Urothelium cell line (cell line): ENCODE measurements at places on chromosomes 1 and 21.
A peak's percentile ranks its signal among the peaks of the same experiment; 100 is the strongest.

GRCh38 chr1:7768583-7768982 is 2.5 kb upstream of the VAMP3 start:
- no peak for DNase-seq

DNA sequence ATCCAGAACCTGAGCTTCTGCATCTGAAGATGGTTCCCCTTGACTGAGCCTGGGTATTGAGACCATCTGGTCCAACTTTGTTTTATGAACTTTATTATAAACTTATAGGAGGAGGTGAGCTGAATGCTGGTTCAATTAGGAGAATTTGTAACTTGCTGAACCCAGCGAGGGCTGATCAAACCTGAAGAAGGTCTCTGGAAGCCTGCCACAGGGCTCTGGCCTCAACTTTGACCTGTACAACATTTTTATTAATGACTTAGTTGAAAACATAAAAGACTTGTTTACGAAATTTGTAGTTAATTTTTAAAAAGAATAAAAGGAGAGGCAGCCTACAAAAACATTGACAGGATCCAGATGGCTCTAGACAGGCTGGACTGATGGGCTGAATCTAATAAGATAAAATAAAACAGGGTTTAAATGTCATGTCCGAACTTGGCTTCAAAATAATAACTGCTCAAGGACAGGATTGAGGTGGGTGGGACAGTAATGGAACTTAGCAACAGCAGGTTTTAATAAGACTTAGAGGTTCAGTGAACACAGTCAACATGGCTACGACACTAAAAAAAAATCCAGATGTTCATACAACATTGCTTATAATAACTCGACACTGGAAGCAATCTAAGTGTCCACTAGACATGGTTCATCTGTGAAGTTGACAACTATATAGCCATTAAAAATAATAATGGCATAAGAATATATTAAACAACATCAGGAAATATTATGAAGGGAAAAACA is 53.4 kb upstream of the GJB5 start:
- DNase-seq, result no peak

DNA sequence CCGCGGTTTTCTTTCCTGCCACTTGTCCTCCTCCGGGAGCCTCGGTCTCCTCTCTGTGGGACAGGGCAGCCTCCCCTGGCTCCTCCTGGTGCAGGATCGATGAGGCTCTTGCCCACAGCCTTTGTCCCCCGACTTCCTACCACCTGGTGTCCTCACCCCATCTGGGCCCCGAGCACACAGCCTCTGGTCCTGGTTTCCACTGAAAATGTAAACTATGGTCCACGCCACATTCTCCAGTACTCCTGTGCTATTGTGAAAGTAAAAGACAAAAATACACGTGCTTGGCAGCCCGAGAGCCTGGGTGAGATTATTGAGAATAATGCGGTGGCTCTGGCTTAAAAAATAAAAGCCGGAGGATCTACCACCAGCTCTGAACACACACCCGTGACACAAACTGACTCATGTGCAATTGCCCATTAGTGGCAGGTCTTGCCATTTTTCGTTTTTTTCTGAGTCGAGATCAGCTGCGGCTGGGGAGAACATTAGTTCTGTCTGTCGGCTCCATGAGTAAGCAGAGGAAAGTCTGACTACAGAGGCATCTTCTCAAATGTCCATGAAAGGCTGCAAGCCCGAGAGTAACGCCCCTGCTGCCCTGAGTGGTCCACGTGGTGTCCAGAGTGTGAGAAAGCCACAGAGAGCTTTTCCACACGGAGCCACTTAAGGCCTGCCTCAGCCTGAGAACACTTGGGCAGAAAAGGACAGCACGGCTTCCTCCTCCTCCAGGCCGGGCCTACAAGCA is 5.7 kb upstream of the COL6A2 start:
- no peak for DNase-seq

DNA sequence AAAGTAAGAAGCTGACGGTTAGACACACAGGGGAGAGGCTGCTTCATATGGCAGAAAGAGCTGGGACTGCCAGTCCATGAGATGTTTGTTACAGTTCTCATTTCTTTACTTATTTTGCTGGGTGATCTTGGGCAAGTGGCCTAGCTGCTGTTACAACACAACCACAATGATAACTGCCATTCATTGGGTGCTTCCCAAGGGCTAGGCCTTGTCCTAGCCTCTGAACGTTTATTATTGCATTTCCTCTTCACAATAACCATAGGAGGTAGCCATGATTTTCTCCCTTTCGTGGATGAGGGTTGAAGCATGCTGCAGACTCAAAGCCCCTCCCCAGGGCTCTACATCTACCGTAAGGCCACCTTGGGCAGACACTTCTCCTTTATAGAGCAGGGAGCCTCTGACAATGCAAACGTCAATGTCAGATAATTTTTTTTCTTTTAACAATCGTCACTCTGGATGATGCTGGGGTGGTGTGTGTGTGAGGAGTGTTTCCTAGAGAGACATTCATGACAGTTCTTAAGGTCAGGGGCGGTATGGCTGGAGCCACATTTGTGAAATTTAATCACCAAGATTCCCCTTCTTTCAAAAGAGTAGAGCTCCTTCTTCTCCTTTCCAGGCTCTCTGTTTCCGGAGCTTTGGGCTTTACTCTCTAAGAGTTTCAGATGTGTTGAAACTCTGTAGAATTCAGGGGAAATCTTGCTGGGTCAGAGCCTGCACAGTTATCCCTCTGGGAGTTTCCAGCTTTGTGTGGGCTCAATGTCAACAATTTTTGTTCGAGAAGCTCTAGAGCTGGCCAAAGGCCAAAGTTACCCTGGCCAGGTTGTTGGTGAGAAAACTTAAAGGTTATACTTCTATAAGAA is 138.5 kb upstream of the SGIP1 start:
- no peak for DNase-seq

DNA sequence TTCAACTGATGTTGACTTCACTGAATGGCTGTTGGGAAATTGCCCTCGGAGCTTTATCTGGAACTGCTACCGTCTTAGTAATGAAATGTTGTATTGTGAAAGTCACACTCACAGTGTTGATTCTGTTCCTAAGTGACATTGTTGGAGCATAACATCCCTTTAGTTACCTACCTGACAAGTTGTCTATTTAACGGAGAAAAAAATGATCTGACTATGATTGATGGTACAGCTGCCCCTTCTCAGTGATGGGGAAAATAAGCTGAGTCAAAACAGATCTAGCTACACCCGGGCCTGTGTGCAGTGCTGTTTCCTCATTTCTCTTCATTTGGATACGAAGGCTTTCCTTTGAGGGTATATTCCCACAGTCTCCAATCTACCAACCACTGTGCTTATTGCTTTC is 472.3 kb upstream of the BRINP3 start:
- DNase-seq, result no peak

DNA sequence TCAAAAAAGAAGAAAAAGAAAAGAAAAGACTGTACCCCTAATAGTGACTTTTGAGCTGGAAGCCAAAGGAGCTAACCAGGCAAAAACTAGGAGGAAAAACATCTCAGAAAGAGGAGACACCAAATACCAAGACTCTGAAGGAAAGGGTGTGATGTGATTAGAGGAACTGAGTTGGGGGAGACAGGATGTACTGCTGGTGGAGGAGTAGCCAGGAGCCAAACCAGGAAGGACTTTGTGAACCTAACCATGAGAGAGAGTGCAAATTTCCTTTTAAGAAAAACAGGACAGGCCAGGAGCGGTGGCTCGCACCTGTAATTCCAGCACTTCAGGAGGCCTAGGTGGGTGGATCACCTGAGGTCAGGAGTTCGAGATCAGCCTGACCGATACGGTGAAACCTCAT is 4.1 kb upstream of the RBP7 start:
- no peak for DNase-seq

DNA sequence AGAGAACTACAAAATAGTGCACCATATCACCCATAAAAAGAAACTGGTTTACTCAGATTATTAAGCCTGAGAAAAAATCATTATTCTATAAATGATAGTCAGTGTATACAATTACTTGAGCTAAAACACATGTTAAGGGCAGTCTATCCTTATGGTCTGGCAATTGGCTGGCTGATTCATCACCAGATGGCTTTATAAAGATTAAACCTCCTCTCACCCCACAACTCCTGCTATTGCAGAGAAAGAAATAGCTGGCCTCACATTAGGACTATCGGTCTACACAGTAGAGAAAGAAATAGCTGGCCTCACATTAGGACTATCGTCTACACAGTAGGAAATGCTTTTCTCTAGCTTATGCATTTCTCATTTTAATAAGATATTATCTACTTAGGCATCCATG is 21.2 kb downstream of the CEP170 start:
- DNase-seq, result no peak

- no peak for DNase-seq
Measured at GRCh38 chr1:153866045-153866850, 56.5 kb downstream of the GATAD2B start.

DNA sequence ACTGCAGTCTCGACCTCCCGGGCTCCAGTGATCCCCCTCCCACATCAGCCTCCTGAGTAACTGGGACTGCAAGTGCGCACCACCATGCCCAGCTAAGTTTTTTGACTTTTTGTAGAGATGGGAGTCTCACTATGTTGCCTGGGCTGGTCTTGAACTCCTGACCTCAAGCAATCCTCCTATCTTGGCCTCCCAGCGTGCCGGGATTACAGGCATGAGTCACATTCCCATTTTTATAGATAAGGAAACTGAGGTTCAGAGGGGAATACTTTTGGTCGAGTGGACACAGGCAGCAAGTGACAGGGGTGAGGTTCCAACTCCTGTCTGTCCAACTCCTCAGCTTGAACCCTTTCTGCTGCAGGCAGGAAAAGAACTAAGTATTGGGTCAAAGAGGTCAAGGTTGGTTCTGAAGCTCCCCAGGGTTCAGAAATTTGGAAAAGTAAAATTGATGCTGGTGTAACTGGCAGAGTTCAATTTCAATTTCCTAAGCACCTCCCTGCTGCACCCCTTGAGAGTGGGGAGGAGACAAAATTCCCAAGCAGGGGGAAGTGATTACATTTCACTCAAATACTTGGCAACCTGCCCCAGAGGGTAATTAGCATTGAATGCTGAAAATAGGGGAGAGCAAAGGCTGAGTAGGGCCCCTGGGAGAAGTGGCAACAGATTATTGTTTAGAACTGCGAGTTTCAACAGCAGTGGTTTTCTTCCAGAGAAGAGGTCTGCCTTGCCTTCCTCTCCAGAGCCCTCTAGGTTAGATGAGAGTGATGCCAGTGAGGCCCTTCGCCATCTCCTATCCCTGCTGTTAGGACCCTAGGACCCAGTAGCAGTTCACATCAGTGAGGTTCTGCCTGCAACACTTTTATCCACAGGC is 17.5 kb upstream of the ALPL start:
- no peak for DNase-seq

- DNase-seq, result no peak
Measured at GRCh38 chr1:205568135-205568468, 63.6 kb downstream of the CDK18 start.

- DNase-seq, result no peak
Measured at GRCh38 chr21:22138297-22139016, 1140.2 kb downstream of the NCAM2 start.

DNA sequence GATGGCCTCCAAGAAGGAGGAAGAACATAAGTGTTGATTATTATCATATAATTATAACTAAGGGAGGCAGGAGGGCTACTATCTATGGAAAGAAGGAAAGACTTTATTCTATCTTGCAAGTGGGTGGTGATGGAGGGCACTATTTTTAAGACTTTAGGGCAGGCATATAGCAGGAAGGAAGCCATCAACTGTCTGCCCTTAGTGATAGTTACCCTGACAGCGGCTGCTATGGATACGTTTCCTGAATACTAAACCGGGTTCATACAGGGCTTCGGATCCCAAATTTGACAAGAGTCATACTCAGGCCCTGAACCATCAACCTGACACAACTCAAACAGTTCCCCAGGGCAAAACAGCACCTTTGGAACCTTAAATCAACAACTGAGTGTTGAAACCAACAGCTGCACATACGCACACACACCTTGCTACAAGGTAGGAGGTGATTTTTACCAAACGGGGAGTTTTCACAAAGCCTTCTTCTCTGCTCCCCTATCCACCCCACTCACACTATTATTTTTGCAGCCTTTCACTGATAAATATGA is 397.2 kb downstream of the OMA1 start:
- DNase-seq, result no peak

GRCh38 chr1:116879478-116880133 is 30.1 kb upstream of the PTGFRN start:
- DNase-seq, result no peak

GRCh38 chr1:203072002-203072602 is 13.7 kb downstream of the MYOG start:
- no peak for DNase-seq

DNA sequence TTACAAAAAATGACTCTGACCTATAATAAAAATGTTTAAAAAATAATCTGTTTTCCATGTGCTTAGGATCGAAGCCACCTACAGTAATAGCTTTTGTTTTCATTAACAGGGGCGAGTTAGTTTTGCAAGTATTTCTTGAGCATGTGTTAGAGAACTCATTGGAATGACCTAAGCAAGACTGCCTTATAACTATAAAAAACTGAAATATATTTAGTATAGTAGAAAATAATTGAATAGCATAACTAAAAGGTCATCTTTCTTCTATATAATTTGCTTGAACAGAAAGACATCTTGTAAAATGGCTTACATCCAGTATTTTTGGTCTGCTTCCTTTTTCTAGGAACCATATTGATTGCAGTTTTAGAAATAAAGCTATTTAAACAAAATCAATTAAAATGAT is 241.5 kb upstream of the NRIP1 start:
- DNase-seq, result no peak

- DNase-seq, result peak; percentile 80
Measured at GRCh38 chr1:200184196-200184595, 156.7 kb downstream of the NR5A2 start.

DNA sequence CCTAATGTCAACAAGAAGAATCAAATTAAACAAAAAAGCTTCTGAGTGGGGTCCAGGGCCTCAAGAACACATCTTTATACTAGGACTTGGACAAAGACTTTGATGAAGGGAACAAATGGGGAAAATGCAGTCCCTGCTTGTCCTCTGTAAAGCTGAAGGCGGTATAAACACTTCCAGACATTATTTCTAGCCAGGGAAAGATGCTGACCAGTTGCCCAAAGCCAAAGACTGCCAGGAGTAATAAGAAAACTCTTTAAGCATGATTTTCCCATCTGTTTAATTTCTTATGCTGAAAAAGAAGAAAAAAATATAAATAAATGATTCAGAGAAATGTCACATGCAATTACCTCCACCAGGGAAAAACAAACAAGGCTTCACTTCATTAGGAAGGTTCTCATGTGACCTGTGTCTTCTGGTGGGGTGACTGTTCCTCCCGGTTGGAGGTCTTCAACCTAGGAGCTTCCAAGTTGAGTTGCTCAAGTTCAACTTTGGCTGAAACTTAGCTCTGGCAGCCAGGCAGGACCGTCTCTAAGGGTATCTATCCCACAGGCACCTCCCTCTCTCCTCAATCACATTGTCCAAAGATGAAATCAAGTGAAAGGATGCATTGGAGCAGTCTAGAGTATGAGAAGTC is 65.2 kb upstream of the KCNE2 start:
- no peak for DNase-seq

- DNase-seq, result no peak
Measured at GRCh38 chr1:23023174-23023845, 4.0 kb downstream of the KDM1A start.

- no peak for DNase-seq
Measured at GRCh38 chr1:220448217-220448616, 79.7 kb upstream of the MARK1 start.

GRCh38 chr1:63329621-63330330 is 7.4 kb downstream of the FOXD3 start:
- DNase-seq, result no peak
